Upper lobe of right lung (tissue), 1 donor: ENCODE measurements at places on chromosomes 12 and 14. TPM values are rescaled to one million over a fixed set of nuclear protein-coding genes. Genes with fewer than 3 reads are reported as not detected.

The LALBA gene
- total RNA-seq: not detected

- no peak overlapping the region for H3K27ac ChIP-seq
- H3K4me3 ChIP-seq: no peak overlapping the region
- H3K36me3 ChIP-seq: no peaks in the 10 kb centered on the region
- H3K27me3 ChIP-seq: no peaks in the 10 kb centered on the region
- DNase-seq: no peak
These were observed 21.4 kb upstream of the RCOR1 start for GRCh38 chr14:102571043-102571442.

The C12orf76 gene
- total RNA-seq: 25.0 TPM

DNA sequence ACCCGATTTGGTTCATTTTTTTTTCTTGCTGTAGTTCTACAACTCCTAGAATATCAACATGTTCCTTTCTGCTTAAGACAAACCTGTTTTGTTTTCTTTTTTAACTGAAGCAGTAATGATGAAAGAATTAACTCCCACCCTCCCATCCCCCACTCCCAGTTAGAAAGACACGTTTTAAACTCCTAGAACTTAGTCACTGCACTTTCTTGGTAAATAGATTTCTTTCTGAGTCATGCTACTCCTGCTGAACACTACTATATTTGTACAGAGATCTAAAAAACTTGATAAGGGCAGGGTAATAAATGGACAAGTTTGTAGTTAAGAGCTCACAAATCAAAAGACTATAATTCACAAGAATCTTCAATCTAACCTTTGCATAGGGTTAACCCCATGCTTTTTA lies 118.9 kb upstream of the PTPRB start:
- no peaks in the 10 kb centered on the region for H3K36me3 ChIP-seq
- H3K27ac ChIP-seq: no peak overlapping the region
- H3K27me3 ChIP-seq: peaks cover 4% of the 10 kb centered on the region
- H3K4me3 ChIP-seq: no peak overlapping the region

GRCh38 chr14:105694961-105695360 lies 168.6 kb downstream of the TMEM121 start:
- no peaks in the 10 kb centered on the region for H3K27me3 ChIP-seq
- no peak overlapping the region for H3K4me3 ChIP-seq
- no peak for DNase-seq
- no peak overlapping the region for H3K27ac ChIP-seq

The FOXG1 gene
- not detected for total RNA-seq
